Left ventricle myocardium inferior (tissue), 1 donor: ENCODE measurements at places on chromosomes 7 and 10.

- DNase-seq: no peak
Observed at GRCh38 chr7:16278167-16278787, 143.1 kb downstream of the CRPPA start.

- DNase-seq: no peak
Observed at GRCh38 chr10:61465901-61466632, 12.9 kb upstream of the TMEM26 start.

GRCh38 chr10:77157248-77158019 is 480.2 kb downstream of the KCNMA1 start:
- DNase-seq: no peak

DNA sequence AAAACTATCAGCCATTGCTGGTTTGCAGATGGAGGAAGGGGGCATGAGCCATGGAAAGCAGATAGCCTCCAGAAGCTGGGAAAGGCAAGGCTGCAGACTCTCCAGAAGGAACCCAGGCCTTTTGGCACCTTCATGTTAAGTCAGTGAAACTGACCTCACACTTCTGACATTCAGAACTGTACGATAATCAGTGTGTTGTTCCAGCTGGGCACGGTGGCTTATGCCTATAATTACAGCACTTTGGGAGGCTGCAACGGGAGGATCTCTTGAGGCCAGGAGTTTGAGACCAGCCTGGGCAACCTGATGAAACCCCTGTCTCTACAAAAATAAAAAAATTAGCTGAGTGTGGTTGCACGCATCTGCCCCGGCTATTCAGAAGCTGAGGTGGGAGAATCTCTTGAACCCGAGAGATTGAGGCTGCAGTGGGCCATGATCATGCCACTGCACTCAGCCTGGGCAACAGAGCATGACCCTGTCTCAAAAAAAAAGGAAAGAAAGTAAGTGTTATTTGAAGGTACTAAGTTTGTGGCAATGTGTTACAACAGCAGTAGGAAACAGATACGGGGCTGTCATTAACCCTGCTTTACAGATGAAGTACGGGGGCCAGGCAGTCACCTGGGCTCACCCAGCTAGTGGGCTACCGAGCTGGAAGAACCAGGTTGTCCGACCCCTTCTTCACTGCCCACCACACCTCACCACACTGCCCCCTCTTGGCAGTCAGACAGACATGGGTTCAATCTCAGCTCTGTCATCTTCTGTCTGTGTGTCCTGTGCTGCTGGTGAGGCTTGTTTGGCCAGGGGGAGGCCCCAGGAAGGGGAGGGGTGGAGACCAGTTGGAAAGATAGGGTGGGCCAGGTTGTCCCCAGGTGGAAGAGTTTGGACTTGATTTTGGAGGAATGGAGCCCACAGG is 18.3 kb downstream of the CHST3 start:
- no peak for DNase-seq

DNA sequence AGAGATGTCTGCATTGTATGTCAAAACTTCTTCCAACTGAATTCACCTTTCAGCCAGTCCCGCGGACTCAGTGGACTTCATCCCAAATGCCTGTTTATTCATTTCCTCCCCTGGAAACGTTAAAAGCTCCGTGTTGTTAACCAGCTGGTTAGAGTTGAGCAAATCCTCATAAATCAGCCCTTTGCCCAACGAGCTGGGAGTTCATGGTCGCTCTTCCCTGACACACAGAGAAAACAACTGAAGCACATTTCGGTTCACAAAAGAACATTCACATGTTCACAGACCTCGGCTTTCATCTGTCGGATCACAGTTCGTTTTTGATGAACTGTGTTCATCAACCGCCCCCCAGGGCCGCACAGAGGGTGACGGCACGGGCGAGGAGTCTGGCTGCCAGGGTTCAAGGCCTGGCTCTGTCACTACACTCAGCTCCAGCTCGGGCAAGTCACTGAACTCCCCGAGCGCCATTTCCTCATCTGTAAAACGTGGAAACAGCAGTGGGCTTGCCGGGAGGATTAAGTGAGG is 62.6 kb downstream of the GLI3 start:
- no peak for DNase-seq

- no peak for DNase-seq
Observed at GRCh38 chr7:84136336-84136735, 58.3 kb downstream of the SEMA3A start.

DNA sequence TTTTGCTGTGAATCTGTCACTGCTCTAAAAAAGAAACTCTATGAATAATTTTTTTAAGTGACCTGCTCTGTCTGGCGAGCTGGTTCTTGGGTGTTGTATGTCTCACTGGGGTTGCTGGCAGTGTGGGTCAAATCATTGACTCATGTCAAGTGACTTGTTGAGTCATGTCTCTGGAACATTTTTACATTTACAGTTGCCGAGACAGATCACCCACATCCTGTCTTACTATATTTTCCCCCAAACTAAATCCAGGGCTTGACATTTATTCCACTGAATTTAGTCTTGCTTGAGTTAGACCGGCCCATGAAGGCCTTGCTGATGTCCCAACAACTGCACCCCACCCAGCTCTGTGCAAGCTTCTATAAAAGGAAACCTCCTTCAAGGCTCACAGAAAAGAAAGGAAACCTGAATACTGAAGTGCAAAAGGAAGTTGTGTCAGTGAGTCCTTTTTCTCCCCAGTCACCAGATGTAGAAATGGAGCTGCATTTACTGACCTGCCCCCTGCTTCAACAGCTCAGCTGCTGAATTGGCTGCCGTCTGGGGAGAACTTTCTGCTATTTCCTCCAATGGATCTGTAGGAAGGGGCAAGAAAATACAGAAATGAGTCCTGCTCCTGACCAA is 290.3 kb downstream of the TNS3 start:
- DNase-seq: no peak

GRCh38 chr7:51950813-51951212 is 634.2 kb upstream of the COBL start:
- DNase-seq: no peak

GRCh38 chr7:322111-322671 is 32.2 kb downstream of the FOXL3 start:
- DNase-seq: peak; percentile 72

DNA sequence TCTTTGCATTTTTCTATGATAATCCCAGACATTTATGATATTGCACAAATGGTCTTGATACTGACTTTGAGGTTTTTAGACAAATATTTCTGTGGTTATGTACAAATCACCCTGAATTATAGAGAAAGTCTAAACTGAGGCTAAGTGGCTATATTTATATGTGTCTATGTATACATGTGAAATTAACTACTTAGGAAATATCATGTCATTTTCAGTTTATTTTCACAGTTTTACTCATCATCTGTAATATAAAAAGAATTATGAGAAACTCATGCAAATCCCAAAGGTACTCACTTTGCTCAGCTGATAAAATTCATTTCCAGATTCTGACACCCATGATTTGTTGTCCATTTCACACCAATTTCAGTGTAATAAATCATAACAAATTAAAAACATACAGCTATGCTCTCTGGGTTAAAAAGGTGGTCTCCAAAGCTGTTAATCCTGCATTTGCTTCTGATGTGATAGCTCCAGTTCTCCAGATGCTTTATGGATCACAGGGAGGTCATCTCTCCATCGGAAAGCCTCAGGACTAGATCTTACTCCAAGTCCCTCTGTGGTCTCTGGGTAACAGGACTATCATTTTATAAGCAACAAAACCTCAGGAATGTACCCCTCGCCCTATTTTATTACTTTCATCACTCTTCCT is 673.9 kb downstream of the PARD3 start:
- DNase-seq: no peak

GRCh38 chr10:5959581-5960069 is 17.7 kb downstream of the IL15RA start:
- DNase-seq: no peak

- DNase-seq: no peak
Observed at GRCh38 chr7:82444220-82444909, 788 bp upstream of the CACNA2D1 start.

GRCh38 chr10:17088118-17088806 is 41.3 kb downstream of the CUBN start:
- no peak for DNase-seq

DNA sequence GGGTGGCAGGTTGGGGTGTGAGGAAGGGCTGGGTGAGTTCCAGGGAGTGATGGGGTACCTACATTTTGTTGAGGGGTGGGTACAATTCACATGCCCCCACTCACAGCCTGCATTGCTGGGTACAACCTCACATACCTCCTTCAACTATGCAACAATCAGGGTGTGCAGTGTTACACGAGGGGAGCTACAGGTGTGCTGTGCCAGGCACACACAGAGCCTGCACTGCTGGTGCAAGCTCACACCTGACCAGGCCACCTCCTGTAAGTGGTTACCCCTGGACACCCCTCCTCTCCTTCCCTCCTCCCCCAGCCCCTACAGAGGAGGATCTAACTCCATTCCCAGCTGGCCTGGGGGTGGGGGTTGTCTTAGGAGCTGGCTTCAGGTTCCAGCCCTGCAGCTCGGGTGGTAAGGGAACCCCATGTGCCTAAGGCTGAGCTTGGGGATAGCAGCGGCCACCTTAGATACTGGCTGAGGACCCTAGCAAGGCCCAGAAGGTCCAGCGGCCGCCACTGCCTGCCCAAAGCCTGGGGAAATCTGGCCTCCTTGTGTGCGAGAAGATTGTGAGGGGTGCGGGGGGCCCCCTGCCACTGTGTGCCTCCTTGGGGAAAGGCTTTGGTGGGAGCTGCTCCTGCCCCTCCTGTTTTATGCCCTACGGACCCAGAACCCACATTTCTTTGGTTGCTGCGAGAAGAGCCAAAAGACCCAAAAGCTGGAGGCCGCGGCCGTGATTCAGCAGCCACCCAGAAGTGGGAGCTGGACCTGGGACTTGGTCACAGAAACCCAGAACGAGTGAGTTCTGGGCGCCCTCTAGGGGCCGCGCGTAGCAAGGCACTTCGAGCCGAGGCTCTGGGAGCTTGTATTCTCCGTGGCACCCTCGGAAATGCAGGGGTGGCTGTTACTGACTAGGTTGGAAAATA is 10.8 kb downstream of the TLX1 start:
- peak; percentile 77 for DNase-seq

GRCh38 chr7:144513334-144513733 is 109.8 kb upstream of the NOBOX start:
- DNase-seq: no peak

DNA sequence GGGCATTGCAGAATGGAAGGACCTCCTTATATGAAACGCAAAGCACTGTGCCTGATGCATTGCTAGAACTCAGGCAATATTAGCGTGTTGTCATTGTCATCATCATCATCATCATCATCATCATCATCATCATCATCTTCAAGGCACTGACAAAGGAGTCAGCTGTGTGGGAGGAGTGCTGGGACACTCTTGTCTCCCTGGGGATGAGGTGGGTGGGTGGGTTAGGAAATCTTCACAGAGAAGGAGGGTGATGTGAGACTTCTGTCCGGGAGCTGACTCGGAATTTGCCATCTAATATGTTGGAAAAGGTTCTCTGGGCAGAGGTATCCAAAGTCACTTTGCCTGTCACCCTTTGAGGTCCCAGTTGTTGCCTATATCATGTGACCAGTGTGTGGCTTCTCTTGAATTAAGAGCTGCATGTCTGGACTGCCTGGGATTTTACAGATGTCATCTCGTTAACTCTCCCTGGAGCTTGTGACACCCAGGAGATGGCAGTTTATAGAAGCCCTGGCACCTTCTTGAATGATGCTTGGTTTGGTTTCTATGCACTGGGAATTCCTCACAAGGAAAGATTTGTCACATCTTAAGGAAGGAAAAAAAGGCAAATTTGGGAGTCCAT is 7.1 kb downstream of the HTRA1 start:
- DNase-seq: no peak

DNA sequence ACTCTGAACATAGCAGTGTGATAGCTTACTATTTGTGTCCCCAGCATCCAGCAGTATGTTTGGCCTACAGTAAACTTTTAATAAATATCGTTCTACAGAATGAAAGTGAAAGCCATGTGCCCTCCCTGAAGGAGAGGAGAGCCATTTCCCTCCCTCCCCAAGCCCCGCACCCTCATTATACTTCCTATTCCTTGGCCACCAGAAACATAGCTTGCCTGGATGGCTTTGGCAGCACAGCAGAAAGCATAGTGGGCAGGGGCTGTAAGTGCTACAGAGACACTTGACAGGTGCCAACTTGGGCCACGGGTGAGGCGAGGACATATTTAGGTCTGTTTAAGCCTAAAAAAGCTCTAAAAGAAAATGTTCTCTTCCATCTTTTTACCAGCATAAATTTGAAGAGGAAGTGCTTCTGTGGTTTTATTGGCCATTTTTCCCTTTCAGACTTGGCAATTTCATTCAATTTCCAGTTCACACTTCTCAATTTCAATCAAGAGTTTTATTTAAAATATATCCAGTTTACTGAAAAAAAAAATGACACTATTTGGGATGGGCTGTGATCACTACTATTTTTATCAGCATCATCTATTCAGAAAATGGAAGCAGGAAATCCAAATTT is 12.7 kb downstream of the HHEX start:
- no peak for DNase-seq

DNA sequence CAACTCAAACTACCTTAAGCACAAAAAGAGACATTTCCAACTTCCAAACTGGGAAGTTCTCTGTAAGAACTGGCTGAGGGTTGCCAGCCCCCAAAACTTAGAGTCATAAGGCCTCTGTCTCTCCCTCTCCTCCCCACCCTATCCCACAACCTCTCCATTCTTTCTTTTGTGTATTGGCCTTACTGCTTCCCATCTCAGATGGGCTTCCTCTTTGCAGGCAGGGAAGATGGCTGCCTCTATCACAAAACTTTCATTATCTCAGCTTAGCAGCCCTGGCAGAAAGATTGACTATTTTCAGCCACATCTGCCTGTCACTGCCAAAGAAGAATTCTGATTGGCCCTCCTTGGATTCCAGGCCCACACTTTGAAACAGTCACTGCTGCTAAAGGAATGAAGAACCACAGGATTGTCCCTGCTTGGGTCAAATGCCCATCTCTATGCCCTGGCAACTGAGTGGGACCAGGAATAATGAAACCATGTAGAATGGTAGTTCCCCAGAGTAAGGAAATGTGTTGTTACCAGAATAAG is 58.0 kb upstream of the PRKAR2B start:
- no peak for DNase-seq

DNA sequence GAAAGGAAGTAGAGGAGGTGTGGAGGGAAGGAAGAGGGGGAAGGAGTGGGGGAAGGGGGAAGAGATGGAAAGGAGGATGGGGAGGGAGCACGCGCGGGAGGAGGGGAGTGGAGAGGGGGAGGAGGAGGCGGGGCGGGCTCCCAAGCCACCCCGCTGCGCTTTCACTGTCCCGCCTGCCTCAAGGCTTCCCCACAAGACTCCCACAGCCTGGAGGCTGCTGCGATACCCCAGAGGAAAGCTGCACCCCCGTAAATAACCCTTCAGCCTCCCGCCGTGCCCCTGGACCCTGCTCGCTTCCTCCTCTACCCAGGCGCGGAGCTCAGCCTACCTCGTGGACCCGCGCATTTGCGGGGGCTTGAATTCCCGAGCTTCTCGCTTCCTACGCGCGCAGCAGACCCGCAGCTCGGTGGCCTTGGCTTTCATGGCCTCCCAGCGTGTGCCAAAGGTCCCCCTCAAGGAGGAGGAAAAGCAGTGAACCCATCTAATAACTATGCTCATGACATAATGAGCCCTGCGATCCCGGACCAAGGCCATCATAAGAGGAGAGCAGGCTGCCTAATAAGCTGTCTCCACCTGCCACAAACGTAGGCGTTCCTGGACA is at the start of gene C10orf67:
C10orf67 (minus strand) TSS at position 557 of the 601 bp plus-strand sequence; CDS start at position 534, 23 bp downstream.
- peak; percentile 49 for DNase-seq

- no peak for DNase-seq
Observed at GRCh38 chr7:7247658-7248057, 65.3 kb downstream of the C1GALT1 start.
